ENCODE measurements at places on chromosomes 6 and 20. TPM values are rescaled to one million over a fixed set of nuclear protein-coding genes. Genes with fewer than 3 reads are reported as not detected.

The MRPL14 gene
- 49.6 TPM for total RNA-seq

GRCh38 chr6:131206463-131207251, 71.4 kb downstream of the AKAP7 start:
- H3K36me3 ChIP-seq, result no peaks in the 10 kb centered on the region
- H3K27ac ChIP-seq, result no peak overlapping the region
- H3K4me1 ChIP-seq, result no peaks in the 10 kb centered on the region
- H3K27me3 ChIP-seq, result no peaks in the 10 kb centered on the region
- H3K4me3 ChIP-seq, result no peak overlapping the region

- H3K36me3 ChIP-seq, result no peaks in the 10 kb centered on the region
- no peak overlapping the region for H3K27ac ChIP-seq
- no peak for DNase-seq
- H3K4me1 ChIP-seq, result peaks cover 13% of the 10 kb centered on the region
Measured at GRCh38 chr20:17406051-17406590, 125.1 kb downstream of the BFSP1 start.

- no peaks in the 10 kb centered on the region for H3K36me3 ChIP-seq
- no peak for DNase-seq
- H3K27me3 ChIP-seq, result no peaks in the 10 kb centered on the region
- H3K4me3 ChIP-seq, result no peak overlapping the region
- no peak overlapping the region for H3K27ac ChIP-seq
Measured at GRCh38 chr6:14671261-14671681, 553.7 kb downstream of the CD83 start.

Data from suprapubic skin (tissue), 4 donors.